Thoracic aorta (tissue), 2 donors: ENCODE measurements at places on chromosomes 4 and X. TPM values are rescaled to one million over a fixed set of nuclear protein-coding genes. Genes with fewer than 3 reads are reported as not detected.

The ARMCX4 gene
- 19.3 TPM for total RNA-seq

The G6PD gene
- 70.1 TPM for total RNA-seq

The RBM47 gene
- total RNA-seq: 56.7 TPM

The JAKMIP1 gene
- total RNA-seq: 0.81 TPM

The FREM3 gene
- total RNA-seq: 0.14 TPM

The NXF2B gene
- not detected for total RNA-seq

The TCEAL9 gene
- total RNA-seq: 118 TPM

The HSFX3 gene
- total RNA-seq: not detected

The TMEM175 gene
- total RNA-seq: 26.5 TPM

DNA sequence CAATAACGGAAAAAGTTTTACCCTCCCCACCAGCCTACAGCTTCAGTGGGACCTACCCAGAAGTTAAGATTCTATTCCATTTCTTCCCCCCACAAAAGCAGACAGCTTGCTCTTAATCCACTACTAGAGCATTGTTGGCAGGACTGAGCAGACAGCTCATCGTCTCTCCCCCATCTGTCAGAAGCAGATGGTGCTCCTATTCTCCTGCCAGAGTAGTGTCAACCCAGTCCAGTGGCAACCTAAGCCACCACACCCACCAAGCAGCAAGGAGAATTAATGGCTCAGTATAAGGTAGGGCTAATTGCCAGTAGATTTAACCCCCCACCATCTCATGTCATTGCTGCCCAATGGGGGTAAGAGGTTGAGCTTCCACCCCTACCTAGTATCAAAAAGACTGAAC, 62.0 kb downstream of the AWAT2 start:
- H3K4me3 ChIP-seq: no peak overlapping the region
- H3K36me3 ChIP-seq: no peaks in the 10 kb centered on the region
- no peak overlapping the region for H3K27ac ChIP-seq
- H3K4me1 ChIP-seq: no peaks in the 10 kb centered on the region
- DNase-seq: no peak

DNA sequence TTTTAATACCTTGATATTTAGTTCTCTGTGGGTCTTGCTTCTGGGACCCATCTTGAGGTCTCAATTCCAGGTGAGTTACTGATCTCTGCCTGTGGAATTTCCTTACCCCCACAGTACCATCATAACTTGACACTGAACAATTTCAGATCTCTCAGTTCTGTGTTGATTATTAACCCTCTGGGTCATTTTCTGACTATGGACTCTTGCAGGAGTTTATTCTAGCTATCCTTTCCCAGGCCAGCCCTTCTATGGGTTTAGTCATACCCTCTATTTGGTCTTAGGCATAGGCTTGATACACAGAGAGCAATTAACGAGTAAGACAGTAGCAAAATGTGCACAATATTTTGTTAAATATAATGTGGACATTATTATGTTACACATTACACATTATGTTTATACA, 3.7 kb upstream of the SPARCL1 start:
- H3K4me3 ChIP-seq: no peak overlapping the region
- no peaks in the 10 kb centered on the region for H3K36me3 ChIP-seq
- no peaks in the 10 kb centered on the region for H3K27me3 ChIP-seq
- H3K27ac ChIP-seq: no peak overlapping the region

DNA sequence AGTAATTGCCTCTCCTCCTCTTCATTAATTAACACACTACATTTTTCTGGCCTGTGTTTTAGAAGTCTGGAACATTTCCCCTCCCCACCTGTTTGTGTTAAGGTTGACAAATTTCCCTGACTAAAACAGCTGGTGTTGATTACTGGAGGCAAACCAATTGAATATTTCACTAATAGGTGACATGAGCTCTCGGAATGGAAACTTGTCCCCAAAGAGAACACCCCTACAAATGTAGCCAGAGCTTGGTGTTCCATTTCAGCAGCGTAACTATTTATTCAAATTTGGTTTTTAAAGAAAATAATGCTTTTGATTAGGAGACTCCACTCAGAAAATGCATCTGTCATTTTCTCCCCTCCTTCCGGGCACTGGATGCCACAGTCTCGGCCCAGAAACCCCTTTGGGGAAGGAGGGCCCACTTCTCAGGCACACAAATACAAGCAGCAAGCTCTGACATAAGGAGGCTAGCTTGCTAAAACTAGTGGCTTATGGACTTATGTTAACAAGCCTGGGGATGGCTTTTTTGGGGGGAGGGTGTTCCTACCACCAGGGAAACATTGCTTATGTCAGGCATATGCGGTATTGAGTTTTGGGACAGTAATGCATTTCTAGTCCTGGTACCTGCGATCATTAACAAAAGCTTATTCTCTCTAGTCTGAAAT, 2.2 kb downstream of the RNF150 start:
- H3K4me3 ChIP-seq: peak overlapping the region; percentile 85
- no peaks in the 10 kb centered on the region for H3K4me1 ChIP-seq
- no peak overlapping the region for H3K27ac ChIP-seq
- H3K36me3 ChIP-seq: no peaks in the 10 kb centered on the region

- H3K27me3 ChIP-seq: no peaks in the 10 kb centered on the region
- DNase-seq: no peak
- peaks cover 12% of the 10 kb centered on the region for H3K4me1 ChIP-seq
- H3K36me3 ChIP-seq: no peaks in the 10 kb centered on the region
Observed at GRCh38 chr4:7160951-7161440, 31.3 kb upstream of the SORCS2 start.

- H3K27ac ChIP-seq: no peak overlapping the region
- no peak overlapping the region for H3K4me3 ChIP-seq
- no peaks in the 10 kb centered on the region for H3K4me1 ChIP-seq
- no peaks in the 10 kb centered on the region for H3K36me3 ChIP-seq
Observed at GRCh38 chrX:133783274-133783673, 202.1 kb downstream of the GPC3 start.

- H3K4me3 ChIP-seq: no peak overlapping the region
- no peaks in the 10 kb centered on the region for H3K4me1 ChIP-seq
- H3K27ac ChIP-seq: no peak overlapping the region
- DNase-seq: no peak
- H3K27me3 ChIP-seq: no peaks in the 10 kb centered on the region
- H3K36me3 ChIP-seq: no peaks in the 10 kb centered on the region
Observed at GRCh38 chr4:176153124-176153523, 42.3 kb downstream of the SPATA4 start.

- no peaks in the 10 kb centered on the region for H3K36me3 ChIP-seq
- H3K4me3 ChIP-seq: no peak overlapping the region
- H3K27me3 ChIP-seq: no peaks in the 10 kb centered on the region
- H3K4me1 ChIP-seq: peaks cover 18% of the 10 kb centered on the region
Observed at GRCh38 chr4:169200361-169201030, 70.3 kb downstream of the SH3RF1 start.

GRCh38 chr4:20440170-20440569, 188.5 kb downstream of the SLIT2 start:
- H3K4me1 ChIP-seq: no peaks in the 10 kb centered on the region
- no peak overlapping the region for H3K4me3 ChIP-seq
- DNase-seq: no peak
- H3K27me3 ChIP-seq: no peaks in the 10 kb centered on the region
- H3K27ac ChIP-seq: no peak overlapping the region

DNA sequence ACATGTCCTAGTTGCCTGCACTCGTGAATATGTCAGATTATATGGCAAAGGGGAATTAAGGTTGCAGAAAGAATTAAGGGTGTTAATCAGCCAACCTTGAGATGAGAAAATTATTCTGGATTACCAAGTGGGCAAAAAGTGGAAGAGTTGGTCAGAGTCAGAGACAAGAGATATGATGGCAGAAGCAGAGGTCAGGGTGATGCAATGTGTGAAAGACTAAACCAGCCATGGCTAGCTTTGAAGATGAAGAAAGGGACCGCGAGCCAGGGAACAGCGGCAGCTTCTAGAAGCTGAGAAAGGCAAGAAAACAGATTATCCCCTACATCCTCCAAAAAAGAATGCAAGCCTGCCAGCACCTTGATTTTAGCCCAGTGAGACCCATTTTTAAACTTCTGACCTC, 385.6 kb downstream of the HNRNPD start:
- no peaks in the 10 kb centered on the region for H3K36me3 ChIP-seq
- no peak for DNase-seq
- no peak overlapping the region for H3K4me3 ChIP-seq

DNA sequence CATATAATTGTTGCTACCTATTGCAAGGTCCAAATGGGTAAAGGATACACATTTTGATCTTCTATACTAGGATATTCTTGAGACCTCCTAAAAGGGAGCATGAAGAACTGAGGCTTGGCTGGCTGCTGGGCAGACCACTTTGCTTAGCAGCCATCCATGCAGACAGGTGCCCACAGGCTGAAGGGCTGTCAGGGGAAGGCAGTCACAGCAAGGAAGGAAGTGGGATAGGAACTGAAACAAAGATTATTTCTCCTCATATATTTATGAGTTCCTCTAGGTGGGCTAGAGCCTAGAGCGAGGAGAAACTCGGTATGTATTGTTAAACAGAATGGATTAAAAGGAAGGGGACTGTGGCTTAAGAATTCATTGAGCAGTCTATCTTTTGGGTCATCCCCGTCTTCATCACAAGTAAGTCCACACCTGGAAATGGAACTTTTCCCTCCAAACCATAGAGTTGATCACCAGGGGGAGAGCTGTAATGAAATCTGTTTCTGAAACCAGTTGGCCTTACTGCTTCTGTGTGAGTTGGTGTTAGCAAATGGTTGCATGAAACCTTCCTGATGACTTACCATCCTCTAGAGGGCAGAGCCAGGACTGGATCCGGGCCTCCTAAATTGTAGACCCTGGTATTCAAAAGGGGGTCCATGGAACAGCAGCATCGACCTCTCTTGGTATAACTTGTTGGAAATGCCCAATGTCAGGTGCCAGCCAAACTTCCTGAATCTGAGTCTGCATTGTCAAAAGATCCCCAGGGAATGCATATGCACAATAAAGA, 42.3 kb downstream of the AFF2 start:
- H3K4me3 ChIP-seq: no peak overlapping the region
- DNase-seq: no peak
- no peak overlapping the region for H3K27ac ChIP-seq
- no peaks in the 10 kb centered on the region for H3K27me3 ChIP-seq

GRCh38 chr4:73869130-73870055, at the start of gene CXCL1:
CXCL1 (plus strand) TSS chr4:73869393; CDS start chr4:73869471, 78 bp downstream.
- no peak for DNase-seq
- H3K27me3 ChIP-seq: no peaks in the 10 kb centered on the region
- H3K4me1 ChIP-seq: peaks cover 12% of the 10 kb centered on the region
- H3K4me3 ChIP-seq: peak within 1 kb of the TSS; percentile 75
- no peak within 1 kb of the TSS for H3K27ac ChIP-seq
- no peaks in the 10 kb centered on the region for H3K36me3 ChIP-seq

DNA sequence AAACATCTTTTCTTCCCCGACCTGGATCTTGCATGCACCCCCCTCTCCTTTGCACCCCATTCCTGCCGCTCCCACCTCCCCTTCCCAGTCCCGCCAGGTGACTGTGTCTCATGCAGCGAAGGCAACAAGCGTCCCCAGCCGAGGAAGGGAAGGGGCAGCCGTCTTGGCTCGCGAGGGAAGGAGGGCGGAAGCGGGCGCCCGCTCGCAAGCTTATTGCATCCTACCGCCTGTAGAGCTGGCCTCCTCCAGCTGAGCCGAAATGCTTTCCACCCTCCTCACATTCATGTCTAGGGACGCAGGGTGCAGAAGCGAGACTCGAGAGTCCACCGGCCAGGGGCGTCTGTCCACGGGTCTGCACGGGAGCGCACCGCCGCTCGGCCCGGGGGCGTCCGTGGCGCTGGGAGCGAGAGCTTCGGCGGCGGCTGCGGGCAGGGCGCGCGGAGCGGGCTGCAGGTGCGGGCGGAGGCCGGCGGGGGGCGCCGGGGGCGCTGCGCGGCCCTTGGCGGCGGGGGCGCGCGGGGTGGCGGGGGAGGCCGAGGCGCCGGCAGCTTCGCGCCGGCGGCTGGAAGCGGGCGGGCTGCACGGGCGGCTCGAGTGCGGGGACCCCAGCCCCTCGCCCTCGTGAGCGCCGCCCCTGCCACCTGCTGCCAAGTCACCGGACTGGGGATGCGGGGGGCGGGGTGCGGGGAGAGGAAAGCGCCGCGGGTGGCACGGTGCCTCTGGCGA, at the start of gene KCNIP4:
Gene KCNIP4 (minus strand): TSS at position 426 of the 726 bp plus-strand sequence.
- H3K27me3 ChIP-seq: no peaks in the 10 kb centered on the region
- DNase-seq: no peak
- H3K4me3 ChIP-seq: no peak within 1 kb of the TSS
- H3K27ac ChIP-seq: no peak within 1 kb of the TSS

DNA sequence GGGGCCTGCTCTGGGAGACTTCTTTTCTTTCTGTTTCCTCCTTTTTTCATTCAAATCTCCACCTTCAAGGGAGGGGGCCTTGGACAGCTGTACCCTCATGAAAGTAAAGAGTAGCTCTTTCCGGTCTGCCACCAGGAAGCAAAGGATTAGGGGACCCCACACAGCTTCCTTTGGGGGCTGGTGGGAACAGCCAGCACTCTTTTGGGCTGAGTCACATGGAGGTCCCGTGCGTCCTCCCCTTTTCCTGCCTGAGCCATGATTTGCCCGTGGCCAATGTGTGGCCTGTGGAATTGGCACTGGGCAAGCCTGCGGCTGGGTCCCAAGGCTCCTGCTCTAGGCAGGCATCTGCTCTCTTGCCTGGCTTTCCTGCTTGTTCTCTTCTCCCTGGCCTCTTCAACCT, 65.5 kb downstream of the FHDC1 start:
- no peaks in the 10 kb centered on the region for H3K36me3 ChIP-seq
- no peaks in the 10 kb centered on the region for H3K27me3 ChIP-seq
- no peak overlapping the region for H3K4me3 ChIP-seq
- H3K27ac ChIP-seq: no peak overlapping the region
- no peaks in the 10 kb centered on the region for H3K4me1 ChIP-seq

DNA sequence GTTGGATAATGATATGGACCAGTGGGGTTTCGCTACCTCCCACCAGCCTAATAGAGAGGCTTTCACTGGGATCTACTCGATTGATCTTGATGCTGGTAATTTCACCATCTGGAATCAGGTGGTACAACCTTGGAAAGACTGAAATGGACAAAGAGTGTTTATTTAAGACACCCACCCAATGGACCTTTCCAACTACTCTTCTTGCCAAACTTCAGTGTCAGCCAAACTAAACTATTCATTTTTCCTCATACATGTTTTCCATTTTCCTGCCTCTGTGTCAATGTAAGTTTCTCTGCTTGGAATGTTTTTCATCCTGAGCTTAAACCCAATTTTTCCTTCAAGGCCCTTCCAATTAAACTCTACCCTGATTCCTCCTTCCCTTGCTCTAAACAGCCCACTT, 92.6 kb downstream of the LNX1 start:
- no peaks in the 10 kb centered on the region for H3K27me3 ChIP-seq
- peaks cover 17% of the 10 kb centered on the region for H3K4me1 ChIP-seq
- no peaks in the 10 kb centered on the region for H3K36me3 ChIP-seq
- no peak overlapping the region for H3K4me3 ChIP-seq
- peak overlapping the region; percentile 24 for H3K27ac ChIP-seq

GRCh38 chrX:128439159-128439558, 387.0 kb upstream of the ACTRT1 start:
- no peak for DNase-seq
- H3K4me1 ChIP-seq: no peaks in the 10 kb centered on the region
- H3K27me3 ChIP-seq: no peaks in the 10 kb centered on the region
- H3K4me3 ChIP-seq: no peak overlapping the region
- H3K36me3 ChIP-seq: no peaks in the 10 kb centered on the region
- H3K27ac ChIP-seq: no peak overlapping the region

GRCh38 chr4:2138846-2139500, 79.8 kb downstream of the NAT8L start:
- no peaks in the 10 kb centered on the region for H3K36me3 ChIP-seq
- H3K4me3 ChIP-seq: no peak overlapping the region
- no peak for DNase-seq
- no peaks in the 10 kb centered on the region for H3K4me1 ChIP-seq
- H3K27ac ChIP-seq: no peak overlapping the region
